H9 (cell line): ENCODE measurements at places on chromosomes 11 and 22. TPM values are rescaled to one million over a fixed set of nuclear protein-coding genes. Genes with fewer than 3 reads are reported as not detected.
A peak's percentile ranks its signal among the peaks of the same experiment; 100 is the strongest.

DNA sequence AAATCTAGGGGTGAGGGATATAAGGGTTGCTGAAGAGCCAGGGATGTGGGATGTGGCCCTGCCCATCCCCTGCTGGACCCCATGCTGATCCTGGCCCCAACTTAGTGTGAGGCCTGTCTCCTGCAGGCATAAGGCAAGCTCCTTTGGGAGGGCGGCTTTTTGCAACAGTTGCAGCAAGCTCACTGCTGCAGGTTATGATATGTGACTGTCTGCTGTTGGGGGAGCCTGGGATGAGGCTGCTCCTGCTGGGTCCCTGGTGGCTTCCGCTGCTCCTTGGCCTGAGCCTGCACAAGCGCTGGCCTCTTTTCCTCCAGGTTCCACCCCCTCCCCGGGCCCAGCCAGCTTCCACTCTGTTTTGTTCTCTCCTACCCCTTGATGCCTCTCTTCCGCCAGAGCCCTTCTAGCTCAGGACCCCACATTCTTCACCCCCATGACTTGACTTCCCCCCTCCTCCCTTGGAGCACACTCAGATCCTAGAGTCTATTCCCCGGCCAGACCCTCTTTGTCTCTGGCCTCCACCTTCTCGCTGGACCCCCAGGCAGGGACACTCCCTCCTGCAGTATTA, 35.0 kb upstream of the SYT13 start:
- no peak for DNase-seq

CCDC87 gene
- total RNA-seq: 0.88 and 1.1 TPM in 2 replicates

LMO1 gene
- total RNA-seq: 0.39 and 0.50 TPM in 2 replicates

DNA sequence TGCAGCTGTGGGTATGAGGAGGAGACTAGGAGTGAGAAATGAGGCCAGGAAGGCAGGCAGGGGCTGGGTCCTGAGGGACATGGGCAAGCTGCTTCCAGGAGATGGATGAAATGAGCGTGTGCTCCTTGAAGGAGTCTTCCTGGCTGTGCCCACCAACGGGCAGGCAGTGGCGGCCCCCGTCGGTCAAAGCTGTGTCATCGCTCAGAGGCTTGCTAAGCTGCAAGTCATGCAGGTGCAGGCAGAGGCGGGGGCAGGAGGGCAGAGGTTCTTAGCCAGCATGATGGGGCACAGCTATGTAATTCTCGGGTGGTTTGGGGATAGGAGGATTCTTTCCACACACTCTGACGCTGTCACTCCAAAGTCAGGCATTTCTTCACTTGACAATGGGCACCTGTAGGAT, 12.5 kb upstream of the PEX26 start:
- DNase-seq: peak; percentile 66

- no peak for DNase-seq
These were observed 9.6 kb upstream of the UCP3 start for GRCh38 chr11:74018331-74019005.
